A549 treated with Mapracorat at 1 μM for 4 hours (cell line): ENCODE measurements at places on chromosomes 16 and 17. TPM values are rescaled to one million over a fixed set of nuclear protein-coding genes. Genes with fewer than 3 reads are reported as not detected.

CCDC40 gene
- 6.7 to 7.9 TPM (median 7.2 TPM) in 5 replicates for total RNA-seq

TTC19 gene
- total RNA-seq: 47.1 to 51.9 TPM (median 50.0 TPM) in 5 replicates

SCARF1 gene
- total RNA-seq: 0.20 to 0.38 TPM (median 0.27 TPM) in 5 replicates

SLC4A1 gene
- total RNA-seq: not detected in 5 replicates

HOXB7 gene
- total RNA-seq: 30.6 to 34.4 TPM (median 32.6 TPM) in 5 replicates

SLC46A1 gene
- 14.1 to 22.0 TPM (median 19.5 TPM) in 5 replicates for total RNA-seq

SYT17 gene
- total RNA-seq: 9.7 to 13.1 TPM (median 11.0 TPM) in 5 replicates

IL34 gene
- 0.36 to 0.56 TPM (median 0.51 TPM) in 5 replicates for total RNA-seq

CNGB1 gene
- total RNA-seq: 0.05 to 0.49 TPM (median 0.08 TPM) in 5 replicates

RHBDL1 gene
- total RNA-seq: 0.59 to 1.8 TPM (median 1.6 TPM) in 5 replicates

MEIOB gene
- total RNA-seq: 1.1 to 1.9 TPM (median 1.4 TPM) in 5 replicates

SIRT7 gene
- 33.0 to 54.0 TPM (median 44.8 TPM) in 5 replicates for total RNA-seq

ACSM2A gene
- not detected in 5 replicates for total RNA-seq

OR2C1 gene
- not detected in 5 replicates for total RNA-seq

ABCC12 gene
- total RNA-seq: 0.04 to 0.22 TPM (median 0.05 TPM) in 4 of 5 replicates, not detected in the other

FAM222B gene
- total RNA-seq: 35.0 to 42.5 TPM (median 38.8 TPM) in 5 replicates

MC1R gene
- total RNA-seq: 4.6 to 7.5 TPM (median 7.0 TPM) in 5 replicates

TBC1D3E gene
- not detected in 5 replicates for total RNA-seq

UBB gene
- 1,946 to 2,234 TPM (median 2,087 TPM) in 5 replicates for total RNA-seq

MYH8 gene
- not detected in 5 replicates for total RNA-seq

GRB7 gene
- 3.0 to 4.9 TPM (median 4.4 TPM) in 5 replicates for total RNA-seq

CDC42EP4 gene
- 53.3 to 69.1 TPM (median 68.3 TPM) in 5 replicates for total RNA-seq

ORC6 gene
- total RNA-seq: 43.6 to 48.4 TPM (median 47.0 TPM) in 5 replicates

ADAM11 gene
- 1.5 to 2.3 TPM (median 2.0 TPM) in 5 replicates for total RNA-seq

NOD2 gene
- total RNA-seq: 0.02 TPM in 1 of 5 replicates, not detected in the others

GSPT1 gene
- 175 to 222 TPM (median 179 TPM) in 5 replicates for total RNA-seq

METTL22 gene
- 21.8 to 25.7 TPM (median 25.4 TPM) in 5 replicates for total RNA-seq

NT5M gene
- 7.4 to 12.1 TPM (median 10.9 TPM) in 5 replicates for total RNA-seq

C16orf96 gene
- 0.03 to 0.06 TPM (median 0.05 TPM) in 3 of 5 replicates, not detected in the others for total RNA-seq

CCL4 gene
- total RNA-seq: not detected in 5 replicates

KRT12 gene
- total RNA-seq: not detected in 5 replicates

NUDT7 gene
- 4.9 to 5.2 TPM (median 5.1 TPM) in 5 replicates for total RNA-seq

CES5A gene
- total RNA-seq: not detected in 5 replicates

TMEM92 gene
- 16.2 to 21.1 TPM (median 18.5 TPM) in 5 replicates for total RNA-seq

KRT25 gene
- total RNA-seq: not detected in 5 replicates

NEUROD2 gene
- total RNA-seq: 0.08 TPM in 1 of 5 replicates, not detected in the others

HOXB4 gene
- total RNA-seq: 0.06 to 0.21 TPM (median 0.14 TPM) in 5 replicates

TP53TG3F gene
- total RNA-seq: 0.12 to 0.18 TPM (median 0.15 TPM) in 3 of 5 replicates, not detected in the others

NEURL4 gene
- total RNA-seq: 22.4 to 41.3 TPM (median 31.1 TPM) in 5 replicates

RASL10B gene
- total RNA-seq: 0.07 to 0.14 TPM (median 0.13 TPM) in 5 replicates

ZNF385C gene
- total RNA-seq: 0.15 to 0.29 TPM (median 0.16 TPM) in 5 replicates

IKZF3 gene
- total RNA-seq: not detected in 5 replicates

GPR142 gene
- not detected in 5 replicates for total RNA-seq

TBC1D3B gene
- total RNA-seq: 2.1 to 3.7 TPM (median 2.6 TPM) in 5 replicates

SLC5A10 gene
- total RNA-seq: 0.12 to 0.26 TPM (median 0.21 TPM) in 5 replicates

EPOP gene
- total RNA-seq: 9.9 to 13.2 TPM (median 12.2 TPM) in 5 replicates

MRPS34 gene
- total RNA-seq: 168 to 282 TPM (median 245 TPM) in 5 replicates

SYNGR3 gene
- total RNA-seq: 6.5 to 9.5 TPM (median 7.7 TPM) in 5 replicates

TBC1D28 gene
- not detected in 5 replicates for total RNA-seq

RMI2 gene
- total RNA-seq: 25.8 to 34.3 TPM (median 32.6 TPM) in 5 replicates

CLDN9 gene
- total RNA-seq: 0.30 to 0.42 TPM (median 0.37 TPM) in 5 replicates

KLHL36 gene
- total RNA-seq: 18.4 to 26.1 TPM (median 23.2 TPM) in 5 replicates

MKS1 gene
- 9.0 to 12.7 TPM (median 11.2 TPM) in 5 replicates for total RNA-seq

SNAI3 gene
- total RNA-seq: 0.07 to 0.23 TPM (median 0.16 TPM) in 5 replicates

IL17C gene
- 0.13 TPM in 1 of 5 replicates, not detected in the others for total RNA-seq
